ENCODE measurements at places on chromosomes 12 and 14.

GRCh38 chr12:92535961-92536360, 166.8 kb upstream of the PLEKHG7 start:
- no peak for DNase-seq

DNA sequence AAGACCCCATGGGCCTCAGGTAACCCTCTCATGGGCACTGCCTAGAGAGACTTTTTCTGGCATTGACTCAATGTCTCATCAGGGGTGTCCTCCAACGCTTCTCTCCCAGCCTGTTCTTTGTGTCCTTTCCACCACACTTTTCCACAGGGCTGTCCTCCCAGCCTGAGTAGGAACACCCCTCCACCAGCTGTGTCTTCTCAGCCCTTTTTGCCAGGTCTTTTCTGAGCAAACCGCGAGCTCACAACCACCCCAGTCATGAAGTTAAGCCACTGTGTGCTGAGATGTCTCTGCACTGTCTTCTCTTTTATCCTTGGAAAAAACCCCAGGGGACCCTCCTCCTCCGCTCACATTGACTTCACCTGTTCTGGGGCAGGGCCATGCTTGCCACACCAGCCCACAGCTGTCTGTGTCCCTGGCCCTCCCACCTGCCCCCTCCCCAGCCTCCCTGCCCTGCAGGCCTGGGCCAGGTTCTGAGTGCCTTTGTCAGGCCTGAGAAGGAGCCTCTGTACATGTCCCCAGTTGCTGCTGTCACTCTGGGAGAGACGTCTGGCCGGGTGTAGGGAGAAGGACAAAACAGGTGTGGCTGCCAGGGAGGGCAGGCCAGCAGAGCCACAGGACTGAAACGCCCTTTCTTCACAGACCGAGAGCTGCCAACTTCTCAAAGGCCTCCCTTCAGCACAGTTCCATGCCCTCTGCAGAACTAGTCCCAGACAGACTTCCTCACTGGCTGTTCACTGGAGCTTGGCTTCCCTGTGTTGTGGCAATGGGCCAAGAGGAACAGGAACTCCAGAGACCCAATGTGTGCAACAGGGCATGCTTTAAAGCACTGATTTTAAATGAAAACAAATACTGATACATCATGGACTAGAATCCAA, 50.5 kb upstream of the PNMA1 start:
- no peak for DNase-seq

DNA sequence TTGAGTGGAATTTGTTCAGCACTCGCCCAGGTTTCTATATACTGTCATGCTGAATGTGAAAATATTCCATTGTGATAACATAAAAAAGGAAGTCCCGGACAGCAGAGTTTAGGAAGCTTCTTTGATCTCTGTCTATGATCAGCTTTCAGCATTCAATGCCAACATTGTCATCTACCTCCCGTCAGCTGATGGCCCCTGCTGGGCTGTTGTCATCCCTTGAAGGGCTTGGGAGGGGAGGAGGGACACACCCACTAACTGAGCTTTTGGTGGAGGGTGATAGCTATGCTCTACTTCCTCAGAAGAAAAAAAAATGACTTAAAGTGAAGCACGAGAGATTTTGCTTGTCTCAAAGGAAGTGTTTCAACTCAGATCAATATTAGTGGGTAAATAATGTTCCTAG, 4.7 kb upstream of the KRT77 start:
- DNase-seq = no peak

DNA sequence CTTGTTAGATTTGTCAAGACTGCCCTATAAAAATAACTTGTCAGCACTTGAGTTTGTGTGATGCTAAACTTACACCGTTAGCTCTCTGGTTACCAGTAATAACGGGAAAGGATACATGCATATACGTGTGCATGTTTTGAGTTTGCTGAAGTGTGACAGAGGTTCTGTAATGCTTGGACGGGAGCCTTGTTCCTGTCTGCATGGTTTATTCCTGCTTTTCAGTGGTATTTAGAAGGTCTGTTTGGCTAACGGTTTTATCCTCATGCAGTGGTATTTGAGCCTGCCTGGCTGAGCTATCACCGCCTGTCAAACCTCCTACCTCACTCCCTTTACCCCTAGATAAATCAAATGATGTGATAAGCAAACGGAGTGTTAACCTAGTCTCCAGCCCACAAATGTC, 305.6 kb downstream of the GALC start:
- no peak for DNase-seq

GRCh38 chr14:69701857-69702256, 65.1 kb upstream of the SRSF5 start:
- DNase-seq = no peak

- no peak for DNase-seq
Observed at GRCh38 chr14:72892103-72892878, 1.6 kb downstream of the DPF3 start.

GRCh38 chr12:104348994-104349494, 45.5 kb downstream of the EID3 start:
- no peak for DNase-seq

GRCh38 chr12:119989731-119990381, 820 bp downstream of the BICDL1 start:
- no peak for DNase-seq

- no peak for DNase-seq
Observed at GRCh38 chr12:119178544-119179334, at the start of gene HSPB8. Gene HSPB8, plus strand, starts transcription at chr12:119178931. Its CDS starts 382 bp downstream, at chr12:119179313.

DNA sequence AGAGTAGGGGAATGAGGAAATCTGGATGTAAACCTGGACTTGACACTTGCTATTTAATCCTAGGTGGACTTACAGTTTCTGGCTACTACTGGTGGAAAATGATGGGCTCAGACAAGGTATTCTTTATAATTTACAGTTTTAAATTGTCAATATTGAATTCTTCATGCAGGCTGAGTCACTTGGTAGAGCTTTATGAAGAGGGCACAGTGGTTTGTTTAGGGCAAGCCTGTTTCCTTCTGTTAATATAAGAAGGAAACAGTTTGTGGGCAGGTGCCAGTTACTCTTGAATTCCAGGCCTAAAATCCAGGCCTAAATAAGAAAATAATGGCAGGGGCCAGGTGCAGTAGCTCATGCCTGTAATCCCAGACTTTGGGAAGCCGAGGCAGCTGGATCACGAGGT, 355.8 kb upstream of the RGS6 start:
- DNase-seq = no peak

All from brain pericyte (primary cell).